ENCODE measurements at places on chromosomes 11 and 22.

DNA sequence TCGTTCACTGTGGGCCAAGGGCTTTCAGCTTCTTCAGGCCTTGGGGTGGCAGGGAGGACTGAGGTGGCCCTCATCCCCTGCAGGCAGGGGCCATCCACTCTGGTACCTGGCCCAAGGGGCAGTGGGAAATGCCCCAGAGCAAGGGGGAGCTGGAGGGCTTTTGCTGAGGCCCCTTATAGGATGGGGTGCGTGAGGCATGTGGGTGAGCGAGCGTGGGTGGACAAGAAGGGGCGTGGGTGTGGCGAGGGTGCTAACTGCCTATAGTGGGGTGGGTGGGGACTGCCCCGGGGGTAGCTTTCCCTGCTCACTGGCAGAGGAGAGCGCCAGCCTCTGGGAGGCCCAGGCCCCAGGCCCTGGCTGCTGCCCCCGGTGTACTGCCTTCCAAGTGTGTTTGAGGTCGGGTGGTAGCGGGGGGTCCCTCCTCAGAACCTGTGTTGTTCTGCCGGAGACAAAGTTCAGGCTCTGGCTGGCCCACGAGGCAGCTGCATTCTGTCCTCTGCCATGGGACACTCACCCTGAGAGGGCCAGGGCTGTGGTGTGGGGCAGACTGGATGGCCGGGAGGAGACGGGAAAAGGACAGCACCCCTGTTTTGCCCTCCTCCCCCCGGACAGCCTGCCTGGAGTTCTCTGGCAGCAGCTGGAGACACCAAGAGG, 3.4 kb downstream of the FLRT1 start:
- no peak for DNase-seq

DNA sequence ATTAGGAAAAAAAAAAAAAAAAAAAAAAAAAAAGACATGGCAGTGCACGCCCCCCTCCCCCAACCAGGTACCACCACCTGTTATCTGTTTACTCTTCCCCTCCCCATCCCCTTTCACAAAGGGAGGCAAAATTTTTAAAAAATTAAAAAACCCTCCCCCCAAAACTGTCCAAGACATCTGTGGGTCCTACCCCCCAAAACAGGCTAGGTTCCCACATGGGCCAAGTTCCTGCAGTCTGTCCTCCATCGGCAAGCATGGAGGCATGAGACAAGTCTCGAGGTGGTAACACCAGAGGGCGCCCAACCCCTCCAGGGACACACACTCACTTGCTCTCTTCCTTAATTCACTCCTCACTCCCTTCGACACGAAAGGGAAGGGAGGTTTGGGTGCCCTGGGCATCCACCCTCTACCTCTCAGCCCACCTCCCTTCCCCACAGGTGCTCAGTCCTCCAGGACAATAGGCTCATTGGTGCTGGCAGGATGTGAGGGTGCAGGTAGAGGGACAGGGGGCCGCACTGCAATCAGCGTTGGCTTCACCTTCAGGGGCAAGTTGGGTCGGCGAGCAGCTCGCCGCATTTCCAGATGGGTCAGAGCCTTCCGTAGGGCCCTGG, 2.2 kb upstream of the TUT1 start:
- peak; percentile 83 for DNase-seq

- DNase-seq, result no peak
These were observed 2.4 kb upstream of the ARSA start for GRCh38 chr22:50630376-50630775.

- no peak for DNase-seq
These were observed 176.5 kb upstream of the TTC12 start for GRCh38 chr11:113137713-113138529.

- DNase-seq, result no peak
These were observed 7.7 kb upstream of the PEX26 start for GRCh38 chr22:18070041-18070440.

GRCh38 chr11:71244116-71244810, 8.1 kb downstream of the SHANK2 start:
- peak; percentile 42 for DNase-seq

GRCh38 chr22:17243524-17243923, 24.3 kb upstream of the ADA2 start:
- peak; percentile 23 for DNase-seq

DNA sequence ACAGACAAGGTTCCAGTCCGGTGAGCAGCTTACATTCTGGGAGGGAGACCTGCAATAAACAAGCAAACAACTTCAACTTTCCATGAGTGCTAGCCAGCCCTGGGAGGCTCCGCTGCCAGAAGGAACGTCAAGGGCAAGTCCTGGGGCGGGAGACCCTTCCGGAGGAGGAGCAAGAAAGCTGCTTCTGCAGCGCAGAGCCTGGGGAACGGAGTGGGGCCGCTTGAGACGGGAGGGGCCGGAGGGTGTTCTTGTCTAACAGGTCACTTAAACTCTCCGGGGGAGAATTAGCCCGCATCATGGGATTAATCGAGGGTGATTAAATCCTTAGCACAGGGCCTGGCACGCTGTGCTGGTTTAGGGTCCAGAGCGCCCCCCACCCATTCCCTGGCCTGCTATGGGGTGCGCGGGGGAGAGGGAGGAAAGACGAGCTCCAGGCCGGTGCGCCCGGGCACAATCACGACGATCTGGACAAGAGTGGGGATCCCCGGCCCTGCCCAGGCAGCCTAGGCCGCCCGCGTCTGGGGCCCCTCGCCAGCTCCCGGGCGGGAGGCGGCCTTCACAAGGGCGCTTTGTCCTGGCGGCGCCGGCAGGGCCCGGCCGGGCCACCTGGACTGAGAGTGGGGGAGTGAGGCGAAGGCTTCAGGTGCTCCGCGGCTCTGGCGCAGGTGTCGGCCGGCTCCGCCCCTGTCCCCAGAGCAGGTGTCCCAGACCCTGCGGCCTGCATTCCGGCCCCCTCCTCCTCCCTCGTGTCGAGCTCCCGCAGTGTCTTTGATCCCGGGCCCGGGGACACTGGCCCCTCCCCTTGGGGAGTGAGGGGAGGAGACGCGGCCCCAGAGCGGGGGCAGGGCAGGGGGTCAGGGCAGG, 663 bp upstream of the LARGE2 start:
- DNase-seq, result no peak

- DNase-seq, result no peak
These were observed 14.7 kb upstream of the SORL1-AS1 start for GRCh38 chr11:121467471-121467870.

DNA sequence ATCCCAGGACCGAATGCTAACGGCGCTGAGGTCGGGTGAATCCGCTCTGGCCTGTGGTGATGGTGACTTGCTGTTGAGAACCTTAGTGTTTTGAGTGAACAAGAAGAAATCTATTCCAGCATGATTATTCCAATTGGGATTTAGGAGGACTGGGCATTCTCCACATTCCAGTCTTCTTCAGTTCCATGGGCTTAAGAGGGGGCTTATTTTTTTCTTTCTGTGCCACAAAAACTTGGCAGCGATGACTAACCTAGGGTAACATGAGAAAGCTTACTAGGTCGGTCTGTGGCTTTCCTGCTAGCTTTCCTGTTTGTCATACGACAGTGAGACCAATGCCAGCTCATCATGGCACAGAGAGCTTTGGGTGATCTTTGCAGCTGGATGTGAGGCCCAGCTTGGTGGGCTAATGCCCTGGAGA, 62.9 kb upstream of the ATXN10 start:
- DNase-seq, result peak; percentile 35

- peak; percentile 74 for DNase-seq
These were observed 8.7 kb upstream of the TTC12 start for GRCh38 chr11:113305440-113306336.

DNA sequence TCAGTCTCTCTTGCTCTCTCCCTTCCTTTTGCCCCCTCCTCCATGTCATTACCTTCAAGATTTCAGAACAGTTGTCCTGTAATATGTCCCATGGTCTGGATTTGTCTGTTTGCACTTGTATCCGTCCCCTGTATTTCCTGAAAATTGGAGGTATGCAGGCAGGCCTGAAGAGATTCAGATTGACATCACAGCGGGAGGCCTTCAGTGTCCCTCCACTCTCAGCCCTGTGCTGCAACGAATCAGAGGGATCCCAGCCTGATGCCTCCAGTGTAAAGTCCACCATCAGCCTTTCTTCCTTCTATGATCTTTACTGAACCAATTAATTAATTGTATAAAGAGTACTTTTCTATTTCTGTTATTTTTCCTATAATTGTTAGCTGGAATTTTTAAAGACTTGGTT, 57.3 kb downstream of the ELMOD1 start:
- DNase-seq, result no peak

DNA sequence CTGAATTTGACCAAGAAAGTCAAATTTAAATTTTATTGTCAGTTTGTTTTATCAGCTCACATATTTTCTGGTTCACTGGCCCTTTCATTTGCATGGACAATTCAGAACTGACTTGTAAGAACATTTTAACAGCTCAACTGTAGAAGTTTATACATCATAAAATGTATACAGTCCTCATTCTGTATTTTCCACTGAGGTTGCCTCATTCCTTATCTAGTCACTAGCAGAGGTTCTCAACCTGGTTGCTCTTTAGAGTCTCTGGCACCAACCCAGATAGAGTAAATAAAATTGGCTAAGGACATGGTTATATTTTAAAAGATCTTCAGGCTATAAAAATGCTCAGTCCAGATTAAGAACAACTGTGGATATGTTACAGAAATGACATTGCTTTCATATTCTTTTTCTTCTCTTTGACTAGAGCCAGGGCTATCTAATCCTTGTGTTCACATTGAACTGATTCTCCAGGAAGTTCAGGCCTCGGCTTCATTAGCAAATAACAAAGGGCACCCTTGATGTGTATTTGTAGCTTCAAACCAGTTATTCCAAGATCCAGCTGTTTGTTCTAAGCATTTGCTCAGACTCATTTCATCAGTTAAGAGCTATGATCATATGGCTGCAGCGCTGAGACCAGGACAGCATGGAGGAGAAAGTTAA, 782.5 kb downstream of the ETS1 start:
- DNase-seq, result no peak

DNA sequence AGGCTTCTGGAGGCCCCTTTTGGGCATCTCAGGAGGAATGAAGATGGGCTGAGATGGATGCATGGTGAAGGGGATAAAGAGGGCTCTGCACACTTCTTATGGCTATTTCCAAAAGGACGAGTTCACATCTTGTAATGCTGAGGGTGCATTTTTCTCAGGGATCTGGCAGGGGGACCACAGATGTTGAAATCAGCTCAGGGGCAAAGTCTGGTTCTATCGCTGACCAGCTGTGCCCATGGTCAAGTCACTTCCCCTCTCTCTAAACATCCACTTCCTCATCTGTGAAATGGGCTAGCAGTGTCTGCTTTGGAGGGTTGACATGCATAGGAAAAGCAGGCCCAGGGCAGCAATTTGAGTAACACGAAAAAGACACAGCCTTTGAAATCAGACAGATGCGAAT, 26.5 kb downstream of the LHFPL7 start:
- DNase-seq, result no peak

DNA sequence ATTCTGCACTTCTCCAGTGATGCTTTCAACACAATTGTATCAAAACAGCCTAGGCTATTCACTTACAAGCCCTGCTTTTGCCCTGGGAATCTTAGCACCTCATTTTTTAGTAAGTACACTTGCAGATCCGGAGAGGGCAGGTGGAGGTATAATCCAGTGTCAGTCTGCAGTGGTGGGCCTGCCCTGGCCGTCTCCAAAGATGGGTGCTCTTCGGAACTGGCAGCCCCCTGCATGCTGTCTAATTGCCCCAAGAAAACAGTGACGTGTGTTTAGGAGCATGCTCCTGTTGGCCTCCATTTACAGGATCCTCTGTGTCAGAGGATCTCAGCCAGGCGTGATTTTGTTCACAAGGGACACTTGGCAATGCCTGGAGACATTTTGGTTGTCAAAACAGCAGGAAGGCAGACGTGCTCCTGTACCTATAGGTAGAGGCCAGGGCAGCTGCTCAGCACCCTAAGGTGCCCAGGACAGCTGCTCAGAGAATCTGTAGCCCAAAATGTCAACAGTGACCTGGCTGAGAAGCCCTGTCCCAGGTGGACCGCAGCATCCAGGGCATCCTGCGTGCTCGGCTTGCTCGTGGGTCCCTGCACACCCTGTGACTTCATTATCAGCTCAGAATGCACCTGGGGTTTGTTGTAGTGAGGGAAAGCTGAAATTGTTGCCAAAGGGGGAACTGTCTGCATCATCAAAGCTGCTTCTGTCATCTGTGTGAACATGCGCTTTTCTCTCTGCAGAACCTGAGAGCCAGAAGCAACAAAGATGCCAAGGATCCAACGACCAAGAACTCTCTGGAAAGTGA, 90.7 kb downstream of the BCR start:
- DNase-seq, result no peak

DNA sequence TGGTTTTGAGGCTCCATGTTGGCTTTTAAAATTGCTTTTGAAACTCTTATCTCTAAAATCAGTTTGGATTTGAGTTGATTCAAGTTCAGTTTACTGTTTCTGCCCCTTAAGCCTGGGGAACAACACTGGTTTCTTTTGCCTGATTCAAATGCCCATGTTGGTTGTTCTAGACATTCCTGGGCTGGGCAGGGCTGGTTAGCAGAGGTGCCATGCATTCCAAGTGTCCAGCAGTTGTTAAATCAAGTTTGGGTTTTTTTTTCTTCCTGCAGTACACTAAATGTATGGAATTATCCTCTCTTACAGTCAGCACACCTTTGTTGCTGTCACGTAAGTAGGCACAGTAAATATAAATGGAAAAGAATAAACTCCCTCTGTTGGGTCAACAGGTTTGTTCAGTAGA, 67.2 kb upstream of the MTMR2 start:
- no peak for DNase-seq

DNA sequence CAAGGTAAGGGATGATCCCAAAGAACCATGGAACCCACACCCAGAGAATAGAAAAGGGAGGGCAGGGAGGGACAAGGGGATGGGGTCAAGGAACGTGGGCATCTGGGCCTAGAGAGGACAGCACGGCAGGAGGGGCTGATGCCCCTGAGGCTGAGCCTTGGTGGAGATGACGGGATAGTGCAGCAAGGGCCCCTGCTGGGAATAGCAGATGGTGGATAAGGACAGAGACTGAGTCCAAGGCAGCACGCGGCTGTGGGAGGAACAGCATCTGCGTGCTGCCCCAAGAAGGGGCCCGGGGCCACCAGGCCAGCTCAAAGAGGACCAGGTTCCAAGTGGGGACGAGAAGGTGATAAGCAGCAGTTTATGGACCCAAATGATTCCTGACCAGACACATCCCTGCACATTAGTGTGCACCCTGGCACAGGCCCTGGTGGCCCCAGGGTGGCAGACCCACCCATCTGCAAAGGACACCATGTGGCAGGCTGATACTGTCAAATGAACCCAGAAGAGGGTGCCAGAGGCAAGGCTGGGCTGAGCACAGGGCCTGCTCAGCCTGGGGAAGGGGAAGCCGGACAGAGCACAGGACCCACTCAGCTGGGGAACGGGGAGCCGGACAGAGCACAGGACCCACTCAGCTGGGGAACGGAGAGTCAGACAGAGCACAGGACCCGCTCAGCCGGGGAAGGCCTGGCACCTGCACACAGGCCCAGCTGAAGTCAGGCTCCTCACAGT, 12.8 kb upstream of the TESMIN start:
- DNase-seq, result no peak

- DNase-seq, result no peak
These were observed 68.1 kb downstream of the LRRC32 start for GRCh38 chr11:76602431-76602861.

GRCh38 chr11:65852508-65853245, 5.3 kb downstream of the CFL1 start:
- DNase-seq, result peak; percentile 10

GRCh38 chr11:134564472-134565200, 152.6 kb upstream of the B3GAT1 start:
- no peak for DNase-seq
